ENCODE measurements at places on chromosomes 11 and 22. TPM values are rescaled to one million over a fixed set of nuclear protein-coding genes. Genes with fewer than 3 reads are reported as not detected.

The OR4S2 gene
- total RNA-seq: not detected

The RASGRP2 gene
- total RNA-seq: 0.50 TPM

The TPBGL gene
- under 0.01 TPM for total RNA-seq

The ENTHD1 gene
- not detected for total RNA-seq

All from smooth muscle cell of the pulmonary artery (primary cell).